ENCODE measurements at places on chromosomes 7 and 10. TPM values are rescaled to one million over a fixed set of nuclear protein-coding genes. Genes with fewer than 3 reads are reported as not detected.

AQP1 gene
- polyA plus RNA-seq = not detected

CYP3A4 gene
- polyA plus RNA-seq = 0.14 TPM

GRCh38 chr7:137953043-137953664 is 48.7 kb downstream of the CREB3L2 start:
- peaks cover 4% of the 10 kb centered on the region for H3K4me1 ChIP-seq
- no peak for DNase-seq
- H3K27me3 ChIP-seq = no peaks in the 10 kb centered on the region
- no peak overlapping the region for H3K27ac ChIP-seq
- H3K4me3 ChIP-seq = no peak overlapping the region

DNA sequence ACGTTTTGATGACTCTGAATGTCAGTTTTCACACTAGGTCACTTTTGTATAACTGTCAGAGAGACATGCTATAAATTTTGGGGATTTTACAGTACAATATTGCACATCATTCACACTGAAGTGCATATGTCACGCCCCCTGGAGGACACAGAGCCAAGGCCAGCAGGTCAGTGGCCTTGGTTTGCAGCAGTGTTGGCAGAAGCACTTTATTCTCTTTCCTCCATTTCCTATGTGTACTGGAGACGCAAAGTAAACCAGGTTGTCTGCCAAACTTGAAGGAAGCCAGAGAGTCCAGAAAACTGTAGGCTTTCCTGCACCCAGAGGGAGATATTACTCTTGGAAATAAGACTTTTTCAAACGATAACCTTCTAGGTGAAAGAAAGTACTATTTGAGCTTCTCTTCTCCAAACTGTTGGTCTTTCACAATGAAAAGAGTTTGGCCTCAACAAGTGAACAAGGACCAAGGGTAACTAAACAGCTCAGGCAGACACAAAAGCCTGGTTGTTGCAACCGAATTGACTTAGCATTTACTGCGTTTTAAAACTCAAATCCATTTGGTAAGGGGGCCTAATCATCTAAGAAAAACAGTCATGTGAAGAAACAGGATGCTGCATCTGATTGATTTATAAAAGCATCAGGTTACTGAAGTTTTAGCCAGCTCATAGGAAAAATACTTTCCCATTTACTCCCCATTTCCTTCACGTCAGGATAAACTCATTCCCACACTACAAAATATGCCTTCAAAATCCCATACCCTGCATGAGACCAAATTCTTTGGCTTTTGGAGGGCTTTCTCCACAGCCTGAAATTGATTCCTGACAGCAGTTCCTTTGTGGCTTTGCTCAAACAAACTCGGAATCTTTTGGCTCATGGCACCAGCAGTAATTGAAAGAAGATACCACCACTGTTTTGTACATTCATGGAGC is 83.0 kb upstream of the SEC61G start:
- no peak for DNase-seq
- no peak overlapping the region for H3K27ac ChIP-seq
- peaks cover 16% of the 10 kb centered on the region for H3K27me3 ChIP-seq
- H3K4me1 ChIP-seq = no peaks in the 10 kb centered on the region
- no peaks in the 10 kb centered on the region for H3K36me3 ChIP-seq

DNA sequence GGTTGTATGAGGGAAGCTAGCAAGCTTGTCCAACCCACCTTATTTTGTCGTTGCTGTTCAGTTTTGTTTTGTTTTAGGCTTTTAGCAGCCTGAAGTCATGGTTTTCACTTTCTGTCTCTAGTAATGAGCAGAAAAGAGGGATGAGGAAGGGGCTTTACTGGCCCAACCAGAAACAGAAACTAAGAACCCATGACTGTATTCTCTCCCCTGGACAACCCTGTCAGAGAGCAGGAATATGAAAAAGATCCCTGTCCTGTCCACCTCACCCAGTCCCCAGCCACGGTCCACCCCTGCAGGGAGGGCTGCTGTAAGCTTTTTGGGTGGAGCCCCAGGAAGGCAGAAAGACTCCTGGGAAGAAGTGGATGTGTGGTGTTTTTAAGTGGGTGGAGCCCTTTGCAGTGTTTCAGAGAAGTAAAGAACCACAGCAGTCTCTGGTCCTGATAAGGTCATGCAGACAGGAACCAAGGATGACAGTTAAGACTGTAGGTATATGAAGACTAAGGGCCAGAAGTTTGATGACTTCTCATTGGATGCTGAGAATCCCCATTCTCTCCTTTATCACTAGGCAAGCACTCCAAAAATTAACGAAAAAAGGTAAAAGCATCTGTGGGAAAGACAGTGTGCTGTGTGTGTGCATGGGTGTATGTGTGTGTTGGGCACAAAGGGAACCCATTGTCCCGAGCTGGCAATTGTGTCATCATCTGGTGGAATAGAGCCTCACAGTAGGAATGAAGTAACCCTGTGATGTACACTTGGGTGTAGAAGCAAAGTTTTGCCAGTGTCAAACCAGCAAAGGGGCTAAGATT is 13.8 kb downstream of the MRPL32 start:
- peaks cover 3% of the 10 kb centered on the region for H3K27me3 ChIP-seq
- peaks cover 5% of the 10 kb centered on the region for H3K4me1 ChIP-seq
- H3K36me3 ChIP-seq = no peaks in the 10 kb centered on the region
- H3K27ac ChIP-seq = no peak overlapping the region
- peak overlapping the region; percentile 13 for H3K4me3 ChIP-seq

DNA sequence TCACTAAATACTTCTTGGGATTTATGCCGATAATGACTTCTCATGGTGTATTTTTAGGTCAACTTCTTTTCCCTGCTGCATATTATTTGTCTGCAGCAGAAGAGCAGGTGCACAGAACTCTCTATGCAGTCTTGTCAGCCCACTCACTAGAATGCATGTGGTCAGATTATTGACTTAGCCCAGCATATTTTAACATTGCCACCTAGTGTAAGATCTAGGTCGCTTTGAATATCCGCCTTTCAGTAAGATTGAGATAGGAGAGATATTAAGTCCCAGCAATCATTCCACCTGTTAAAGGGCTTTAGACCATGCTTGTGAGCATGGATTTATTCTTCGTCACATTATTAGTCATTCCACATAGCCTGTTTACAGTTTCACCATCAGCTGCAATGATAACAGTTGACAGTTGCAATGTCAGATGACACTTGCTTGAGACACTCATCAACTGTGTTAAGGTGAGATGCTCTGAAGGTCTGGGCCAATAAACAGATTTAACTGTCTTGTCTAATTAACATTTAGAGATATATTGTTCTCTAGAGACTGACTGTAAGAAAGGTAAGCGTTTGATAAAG is 491.7 kb downstream of the ARL4A start:
- no peak for DNase-seq
- no peaks in the 10 kb centered on the region for H3K4me1 ChIP-seq
- H3K36me3 ChIP-seq = no peaks in the 10 kb centered on the region
- H3K27ac ChIP-seq = no peak overlapping the region
- H3K27me3 ChIP-seq = no peaks in the 10 kb centered on the region

- no peaks in the 10 kb centered on the region for H3K4me1 ChIP-seq
- H3K36me3 ChIP-seq = no peaks in the 10 kb centered on the region
- no peak overlapping the region for H3K4me3 ChIP-seq
- no peak overlapping the region for H3K27ac ChIP-seq
- H3K27me3 ChIP-seq = no peaks in the 10 kb centered on the region
- no peak for DNase-seq
These were observed 493.9 kb upstream of the IGFBP3 start for GRCh38 chr7:46414946-46415345.

GRCh38 chr7:122064971-122065370 is 79.1 kb downstream of the AASS start:
- no peaks in the 10 kb centered on the region for H3K36me3 ChIP-seq
- H3K4me1 ChIP-seq = no peaks in the 10 kb centered on the region
- no peak overlapping the region for H3K4me3 ChIP-seq
- DNase-seq = no peak

DNA sequence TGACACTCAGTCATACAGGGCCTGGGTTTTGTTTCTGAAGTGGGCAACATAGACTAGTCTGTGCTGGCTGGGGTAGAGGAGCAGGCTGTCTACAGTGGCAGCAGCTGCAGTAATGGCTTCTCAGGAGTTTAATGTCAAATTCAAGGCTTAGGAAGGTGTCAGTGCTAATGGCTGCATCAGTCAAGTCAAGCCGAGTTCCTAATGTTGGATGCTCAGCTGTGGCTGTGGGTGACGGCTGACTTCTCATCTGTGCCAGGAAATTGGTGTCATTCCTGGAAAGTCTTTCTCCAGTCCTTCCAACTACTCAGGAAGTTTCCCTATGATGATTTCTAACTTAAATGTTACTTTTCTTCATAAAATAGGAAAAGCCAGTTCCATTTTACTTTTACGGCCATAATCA is 468.1 kb upstream of the IGFBP3 start:
- no peak overlapping the region for H3K27ac ChIP-seq
- no peaks in the 10 kb centered on the region for H3K27me3 ChIP-seq
- H3K36me3 ChIP-seq = no peaks in the 10 kb centered on the region
- no peaks in the 10 kb centered on the region for H3K4me1 ChIP-seq
- H3K4me3 ChIP-seq = no peak overlapping the region

Data from naive thymus-derived CD8-positive, alpha-beta T cell (primary cell).